Right kidney (tissue), 9 donors: ENCODE measurements at places on chromosomes 2 and 18.

- no peak for DNase-seq
These were observed 17.6 kb downstream of the TTC32 start for GRCh38 chr2:19883971-19884720.

DNA sequence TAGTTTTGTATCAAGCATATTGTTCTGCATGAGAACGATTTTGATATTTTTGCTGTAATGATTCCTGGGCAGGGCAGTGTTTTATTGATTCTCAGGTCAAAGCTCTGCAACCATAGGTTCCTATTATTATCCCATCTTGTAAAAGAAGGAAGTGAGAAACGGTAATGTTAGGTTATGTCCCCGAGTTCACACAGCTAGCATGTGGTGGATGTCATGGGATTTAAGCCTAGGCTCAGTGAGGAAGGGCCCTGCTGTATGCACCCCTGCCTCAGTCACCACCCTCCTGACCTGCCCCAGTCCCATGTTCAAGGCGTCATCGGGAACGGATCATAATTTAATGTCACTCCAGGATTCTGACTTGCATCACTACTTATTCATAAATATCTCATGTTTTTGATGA lies 10.7 kb downstream of the ACP1 start:
- DNase-seq = no peak

DNA sequence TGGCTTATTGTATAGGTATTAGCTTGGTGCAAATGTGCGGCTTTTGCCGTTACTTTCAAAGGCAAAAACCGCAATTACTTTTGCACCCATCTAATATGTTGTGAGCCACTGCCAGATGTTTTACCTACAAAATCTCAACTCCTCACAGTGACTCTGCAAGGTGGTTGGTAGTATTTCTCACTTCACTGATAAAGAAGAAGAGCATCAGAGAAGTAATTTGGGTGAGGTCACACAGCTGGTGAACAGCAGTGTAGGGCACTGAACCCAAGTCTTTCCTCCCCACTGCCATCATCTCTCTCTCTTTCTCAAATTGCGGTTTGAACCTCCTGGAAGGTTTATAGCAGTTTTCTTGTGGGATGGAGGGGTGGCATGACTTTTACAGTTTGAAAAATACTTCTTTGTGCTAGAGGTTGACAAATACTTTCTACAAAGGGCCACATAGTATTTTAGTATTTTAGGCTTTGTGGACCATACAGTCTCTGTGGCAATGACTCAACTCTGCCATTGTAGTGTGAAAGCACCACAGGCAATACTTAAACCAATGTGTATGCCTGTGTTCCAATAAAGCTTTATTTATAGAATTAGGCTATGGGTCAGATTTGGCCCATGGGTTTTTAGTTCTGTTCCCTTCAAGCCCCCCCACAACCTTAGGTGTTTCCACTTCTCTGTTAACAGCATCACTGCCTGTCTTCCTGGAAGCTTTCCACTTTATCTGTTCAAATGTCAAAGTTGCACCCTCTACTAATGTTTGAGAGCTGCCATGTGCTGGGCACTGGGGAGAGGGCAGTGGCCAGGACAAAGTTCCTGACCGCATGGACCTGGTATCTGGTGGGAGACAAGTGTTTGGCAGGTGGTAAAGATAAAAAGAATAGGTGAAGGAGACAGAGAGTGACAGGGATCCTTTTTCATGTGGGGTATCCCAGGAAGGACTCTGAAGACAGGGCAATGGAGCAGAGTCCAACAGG lies 30.1 kb downstream of the FHOD3 start:
- no peak for DNase-seq

- DNase-seq = no peak
These were observed 5.8 kb downstream of the SH3RF3 start for GRCh38 chr2:109134741-109135358.

DNA sequence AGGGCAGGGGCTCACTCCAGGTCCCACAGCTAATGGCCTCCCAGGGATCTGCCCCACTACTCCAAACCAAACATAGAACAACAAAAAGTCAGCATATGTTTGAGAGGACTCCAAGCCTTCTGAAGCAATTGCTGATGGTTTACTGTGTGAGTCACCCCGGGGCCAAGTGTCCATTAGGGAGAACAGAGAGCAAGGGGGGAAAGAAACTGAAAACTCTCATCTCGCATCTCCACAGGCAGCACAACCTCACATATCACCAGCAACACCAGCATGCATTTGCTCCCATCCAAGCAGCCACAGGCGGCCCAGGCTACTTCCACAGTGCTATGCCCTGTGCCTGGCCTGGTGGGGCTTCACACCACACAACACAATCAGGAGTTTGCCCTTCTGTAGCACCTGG lies 39.1 kb downstream of the CYRIA start:
- DNase-seq = no peak

DNA sequence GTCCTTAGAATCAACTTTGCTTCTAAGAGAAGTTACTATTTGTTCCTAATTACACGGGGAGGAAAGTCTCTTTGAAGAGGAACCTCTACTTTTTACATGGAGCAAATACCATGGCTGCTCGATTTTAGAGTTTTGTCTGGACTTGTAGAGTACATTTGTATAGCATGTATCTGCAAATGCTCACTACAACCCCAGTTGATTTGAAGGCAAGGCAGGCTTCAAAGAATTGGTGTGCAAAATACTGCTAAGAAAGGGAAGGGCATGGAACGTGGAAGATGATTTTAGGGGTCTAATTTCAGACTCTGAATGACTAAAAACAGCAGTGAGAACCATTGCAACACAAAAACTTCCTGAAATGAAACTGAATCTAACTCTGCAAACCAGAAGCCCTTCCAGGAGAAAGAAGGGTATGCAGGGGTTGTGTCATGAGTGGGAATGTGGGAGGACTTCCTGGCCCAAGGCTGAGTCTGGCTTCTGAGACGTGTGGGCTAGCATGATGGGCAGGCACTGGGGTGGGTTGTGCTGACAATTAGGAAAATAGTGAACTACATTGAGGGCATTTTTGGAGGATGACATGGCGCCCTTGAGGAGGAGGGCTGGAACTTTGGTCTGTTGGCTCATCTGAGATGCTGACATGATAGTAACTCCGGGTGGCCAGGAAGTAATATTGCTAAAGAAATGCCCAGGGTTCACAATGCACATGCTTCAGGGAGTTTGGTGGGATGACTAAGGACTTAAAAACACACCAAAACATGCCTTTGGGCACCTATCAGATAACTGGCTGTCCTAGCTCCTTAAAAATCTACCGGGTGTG lies 18.9 kb upstream of the IL1R2 start:
- DNase-seq = no peak

- DNase-seq = no peak
These were observed 8.4 kb upstream of the RNF125 start for GRCh38 chr18:32010124-32010721.

- DNase-seq = no peak
These were observed 716 bp upstream of the SLC39A10 start for GRCh38 chr2:195656161-195656858.

GRCh38 chr18:55657572-55658331 lies 69.8 kb upstream of the TCF4 start:
- no peak for DNase-seq

- no peak for DNase-seq
These were observed 67.5 kb downstream of the EMILIN2 start for GRCh38 chr18:2914185-2914880.

DNA sequence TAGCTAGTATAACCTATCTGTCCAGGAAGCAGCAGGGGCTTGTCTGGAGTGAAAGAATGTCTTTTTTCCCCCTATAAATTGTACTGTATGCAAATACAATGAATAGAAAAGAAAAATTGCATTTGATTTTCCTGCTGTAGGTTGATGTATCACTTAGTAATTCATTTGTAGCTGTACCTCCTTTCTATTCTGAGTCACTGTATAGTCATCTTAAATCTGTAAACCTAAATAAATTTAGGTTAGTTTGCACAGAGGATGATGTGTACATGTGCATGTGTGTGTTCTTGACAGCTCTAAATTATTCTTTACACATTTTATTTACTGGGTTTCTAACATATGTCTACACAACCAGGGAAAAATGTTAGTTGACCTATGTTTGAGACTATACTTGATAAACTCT lies 478.7 kb upstream of the CNTNAP5 start:
- DNase-seq = no peak

DNA sequence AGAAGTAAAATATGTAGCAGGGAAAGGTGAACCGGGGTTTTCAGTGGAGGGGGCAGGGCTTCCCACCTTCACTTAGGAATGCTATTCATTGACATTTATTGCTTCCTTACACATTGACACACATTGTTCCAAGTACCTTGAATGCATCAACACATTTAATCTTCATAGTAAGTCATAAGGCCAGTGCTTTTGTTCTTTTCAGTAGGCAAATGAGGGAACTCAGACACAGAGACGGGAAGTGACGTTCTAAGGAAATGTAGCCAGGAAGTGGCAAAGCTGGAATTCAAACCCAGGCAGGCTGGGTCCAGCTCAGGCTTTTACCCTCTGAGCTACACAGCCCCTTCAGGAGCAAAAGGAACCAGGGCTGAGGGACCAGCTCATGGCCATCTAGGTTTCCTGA lies 20.7 kb downstream of the BMP10 start:
- DNase-seq = no peak

DNA sequence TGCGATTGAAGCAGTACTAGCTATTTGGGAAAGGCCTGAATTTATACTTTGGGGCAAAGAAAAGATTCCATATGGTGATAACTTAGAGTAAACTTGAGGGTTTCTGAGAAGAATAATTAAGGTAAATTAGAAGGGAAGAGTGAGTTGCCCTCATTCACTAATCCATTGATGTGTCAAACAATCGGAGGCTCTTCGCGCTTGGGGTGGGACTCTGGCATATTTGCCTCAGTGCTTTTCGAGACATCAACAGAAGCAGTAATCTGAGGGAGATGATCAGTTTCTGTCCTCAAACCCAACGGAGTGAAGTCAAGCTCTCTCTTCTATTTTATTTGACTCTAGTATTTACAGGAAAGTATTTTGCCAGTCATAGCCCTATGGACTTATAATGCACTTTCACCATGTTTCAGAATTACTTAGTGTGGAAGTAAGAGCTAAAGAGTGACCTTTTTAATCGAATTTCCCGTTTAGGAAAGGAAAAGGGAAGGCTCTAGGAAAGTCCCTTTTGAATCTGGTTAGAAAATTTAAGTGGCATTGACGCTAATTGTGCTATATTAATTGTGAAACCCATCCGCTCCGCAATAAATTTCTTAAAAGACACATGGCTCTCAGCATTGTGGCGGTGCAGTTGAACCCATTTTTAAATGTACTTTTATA lies 1.3 kb downstream of the RAB10 start:
- DNase-seq = peak; percentile 5

DNA sequence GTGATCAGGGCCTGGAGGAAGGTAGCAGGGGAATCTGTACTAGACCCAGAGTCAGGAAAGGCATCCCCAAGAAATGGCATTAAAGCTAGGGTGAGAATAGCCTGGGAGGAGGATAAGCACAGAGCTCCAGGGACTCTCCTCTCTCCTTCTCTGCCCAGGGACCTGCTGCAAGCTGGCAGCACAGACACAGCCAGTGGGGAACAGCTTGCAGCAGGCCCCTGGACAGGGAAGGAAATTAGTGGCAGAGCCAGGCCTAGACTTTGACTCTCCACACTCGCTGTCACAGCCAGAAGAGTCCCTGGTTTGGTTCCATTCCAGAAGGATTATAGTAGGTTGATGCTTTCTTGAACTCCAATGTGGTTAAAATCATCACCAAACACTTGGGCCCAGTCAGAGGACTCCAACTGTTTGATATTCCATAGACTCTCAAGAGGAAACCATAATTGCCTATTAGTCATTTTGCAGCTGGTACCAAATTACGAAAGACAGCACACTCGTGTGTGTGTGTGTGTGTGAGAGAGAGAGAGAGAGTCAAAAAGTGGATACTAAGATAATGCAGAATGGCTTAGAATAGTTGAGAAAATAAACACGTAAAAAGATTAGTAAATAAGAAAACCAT lies 95.5 kb upstream of the ATP8B1 start:
- DNase-seq = no peak

DNA sequence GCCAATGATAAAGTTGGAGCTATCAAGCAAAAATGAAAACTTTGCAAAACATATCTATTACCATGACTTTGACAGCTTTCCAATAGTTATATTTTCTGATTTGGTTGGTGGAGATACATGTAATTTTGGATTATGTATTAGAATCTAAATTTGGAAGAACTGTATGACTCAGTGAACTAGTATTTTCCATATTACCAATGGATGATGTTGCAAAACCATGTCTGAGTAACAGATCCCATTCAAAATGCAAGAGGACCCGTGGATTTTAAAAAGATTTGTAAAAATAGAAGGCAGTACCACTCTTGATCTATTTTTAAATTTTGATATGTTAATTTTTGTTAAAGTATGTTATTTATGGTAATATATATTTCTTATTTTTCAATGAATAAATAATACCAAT lies 83.0 kb downstream of the TAF4B start:
- no peak for DNase-seq

GRCh38 chr2:71486881-71487640 lies 33.7 kb downstream of the DYSF start:
- no peak for DNase-seq

DNA sequence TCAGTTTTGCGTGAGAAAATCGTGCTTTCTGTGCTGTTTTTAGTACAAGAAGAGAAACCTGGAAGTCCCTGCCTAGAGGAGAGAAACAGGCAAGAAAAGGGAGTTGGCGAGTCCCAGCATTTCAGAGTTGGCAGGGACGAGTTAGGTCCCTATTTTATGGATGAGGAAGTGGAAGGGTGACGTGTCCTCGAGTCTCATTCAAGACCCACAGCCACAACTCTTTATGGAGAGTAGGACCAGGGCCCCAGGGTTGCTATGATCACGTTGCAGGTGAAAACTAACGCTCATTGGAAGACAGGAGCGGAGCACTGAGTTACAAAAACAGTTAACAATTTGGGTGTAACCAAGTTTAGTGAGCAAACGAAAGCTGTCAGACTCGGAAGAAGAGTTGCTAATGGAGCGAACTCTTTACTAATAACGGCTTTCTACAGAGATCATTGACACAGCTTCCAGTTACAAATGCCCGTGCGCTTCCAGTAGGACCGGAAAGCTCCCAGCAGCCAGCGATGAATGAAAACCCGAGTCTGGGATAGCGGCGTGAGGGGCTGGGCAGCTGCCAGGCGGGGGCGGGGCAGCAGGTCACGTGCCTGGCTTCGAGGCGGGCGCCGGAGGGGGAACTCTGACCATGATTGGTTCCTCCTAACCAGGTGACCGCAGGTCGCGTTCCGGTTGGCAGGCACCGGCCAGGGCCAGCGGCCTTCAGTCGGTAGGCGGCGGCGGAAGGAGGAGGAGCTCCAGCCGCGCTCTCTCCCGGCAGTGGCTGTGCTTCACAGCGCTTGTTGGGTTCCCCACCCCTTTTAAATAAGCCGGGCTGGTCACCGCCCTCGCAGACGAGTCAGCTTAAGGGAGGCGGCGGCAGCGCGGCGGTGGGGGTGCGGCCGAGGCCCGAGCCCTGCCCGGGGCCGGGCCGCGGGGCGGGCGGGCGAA lies at the start of gene CCNYL1:
CCNYL1 (plus strand) TSS at position 827 of the 927 bp plus-strand sequence. CDS start 257 bp downstream, outside the sequence.
- DNase-seq = peak; percentile 83

- no peak for DNase-seq
These were observed 471.4 kb upstream of the REG3G start for GRCh38 chr2:78553866-78554647.

DNA sequence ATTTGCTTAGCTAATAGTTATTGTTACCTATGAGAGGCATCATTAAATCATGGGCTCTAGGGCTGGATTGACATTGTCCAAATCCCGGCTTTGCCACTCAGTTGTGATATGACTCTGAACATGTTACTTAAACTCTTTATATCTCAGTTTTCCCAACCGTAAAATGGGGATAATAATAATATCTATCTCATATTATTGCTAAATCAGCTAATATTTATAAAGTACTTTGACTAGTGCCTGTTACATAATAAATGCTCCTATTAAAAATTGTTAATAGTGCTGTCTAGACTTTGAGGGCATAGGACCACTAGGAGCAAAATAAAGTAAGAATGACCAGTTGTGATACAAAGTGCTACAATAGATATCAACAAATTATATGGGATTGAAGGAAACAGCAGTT lies 376.3 kb upstream of the FIGN start:
- no peak for DNase-seq

- no peak for DNase-seq
These were observed 159.7 kb upstream of the AGAP1 start for GRCh38 chr2:235334179-235334578.
